Forelimb muscle (tissue), 1 donor: ENCODE measurements at places on chromosomes 11 and 22. TPM values are rescaled to one million over a fixed set of nuclear protein-coding genes. Genes with fewer than 3 reads are reported as not detected.

- DNase-seq = no peak
These were observed 91.4 kb upstream of the SYN3 start for GRCh38 chr22:33149611-33150010.

KRTAP5-10 gene
- not detected for polyA plus RNA-seq

DNA sequence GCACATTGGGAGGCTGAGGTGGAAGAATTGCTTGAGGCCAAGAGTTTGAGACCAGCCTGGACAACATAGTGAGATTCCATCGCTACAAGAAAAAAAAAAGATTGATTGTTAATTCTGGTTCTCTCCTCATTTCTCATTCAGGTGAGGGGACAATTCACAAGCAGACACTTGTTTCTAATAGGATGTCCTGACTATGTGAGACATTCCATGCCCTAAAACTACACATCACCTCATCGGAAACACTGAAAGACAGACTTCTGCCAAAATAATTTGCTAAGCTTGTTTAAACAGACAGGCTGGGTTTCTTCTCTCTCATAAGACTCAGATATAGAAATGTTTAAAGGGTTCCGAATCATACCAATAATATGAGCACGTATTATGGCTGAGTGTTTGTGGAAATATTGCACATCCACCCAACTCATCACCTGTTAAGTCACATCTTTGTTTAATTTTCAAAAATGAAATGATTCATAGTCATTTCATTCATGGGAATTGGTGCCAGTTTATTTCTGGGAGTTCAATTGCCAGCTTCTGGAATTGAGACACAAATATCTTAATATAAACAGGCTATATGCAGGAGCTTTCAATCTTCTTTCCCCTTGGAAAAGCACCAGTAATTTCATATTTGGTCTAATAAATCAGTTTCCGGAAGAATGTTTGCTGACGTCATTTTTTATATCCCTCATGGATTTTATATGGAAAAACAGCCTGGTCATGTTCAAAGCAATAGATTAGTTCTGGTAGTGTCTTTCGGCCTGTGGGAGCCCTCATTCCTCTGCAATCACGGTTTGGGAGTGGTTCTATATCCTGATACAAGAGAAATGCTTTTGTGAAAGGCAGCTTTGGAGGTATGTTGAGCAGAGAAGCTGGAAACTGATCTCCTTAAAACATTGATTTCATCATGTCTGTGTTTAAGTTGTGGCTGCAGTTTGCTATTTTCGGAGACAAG, 87.0 kb downstream of the BDNF start:
- DNase-seq = no peak

CAT gene
- 68.9 TPM for polyA plus RNA-seq

DNA sequence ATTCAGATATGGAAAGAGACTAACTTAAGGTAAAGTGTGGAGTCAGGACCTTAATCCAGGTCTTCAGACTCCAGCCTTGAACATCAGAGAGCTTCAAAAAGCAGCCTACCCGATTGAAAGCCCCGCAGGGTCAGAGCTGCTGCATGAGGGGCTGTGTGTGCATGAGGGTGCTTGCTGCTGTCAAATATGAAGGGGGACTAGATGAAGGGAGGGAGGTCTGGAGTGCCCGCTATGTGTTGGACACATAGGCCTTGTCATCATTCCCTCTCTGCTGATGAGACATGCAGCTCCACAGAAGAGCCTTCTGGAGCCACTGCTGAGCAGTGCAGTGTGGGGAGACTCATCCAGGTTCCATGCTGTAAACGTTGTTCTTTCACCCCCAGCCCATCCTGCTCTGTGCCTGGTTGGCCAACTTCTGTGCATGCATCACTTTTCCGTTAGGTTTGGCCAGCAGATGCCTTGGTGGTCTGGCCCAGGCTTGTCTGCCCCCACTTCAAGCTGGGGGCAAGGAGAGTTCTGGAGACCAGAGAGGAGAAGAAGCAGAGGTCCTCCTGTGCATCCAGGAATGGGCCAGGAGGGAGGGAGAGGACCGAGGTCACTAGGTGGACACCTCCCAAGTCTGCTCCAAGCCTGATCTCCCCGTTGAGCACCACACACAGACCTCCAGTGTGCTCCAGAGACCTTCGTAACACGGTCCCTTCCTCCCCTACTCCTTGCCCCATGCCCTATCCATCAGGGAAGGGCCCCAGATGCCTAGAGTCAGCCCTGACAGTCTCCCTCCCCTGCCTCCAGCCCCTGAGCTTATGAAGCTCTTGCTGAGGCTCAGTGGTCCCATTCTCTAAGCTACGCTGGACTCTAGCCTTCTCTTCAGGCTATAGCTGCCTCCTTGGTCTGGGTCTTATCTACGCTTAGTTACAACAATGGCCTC, 32.0 kb downstream of the LRRC32 start:
- DNase-seq = no peak

DNA sequence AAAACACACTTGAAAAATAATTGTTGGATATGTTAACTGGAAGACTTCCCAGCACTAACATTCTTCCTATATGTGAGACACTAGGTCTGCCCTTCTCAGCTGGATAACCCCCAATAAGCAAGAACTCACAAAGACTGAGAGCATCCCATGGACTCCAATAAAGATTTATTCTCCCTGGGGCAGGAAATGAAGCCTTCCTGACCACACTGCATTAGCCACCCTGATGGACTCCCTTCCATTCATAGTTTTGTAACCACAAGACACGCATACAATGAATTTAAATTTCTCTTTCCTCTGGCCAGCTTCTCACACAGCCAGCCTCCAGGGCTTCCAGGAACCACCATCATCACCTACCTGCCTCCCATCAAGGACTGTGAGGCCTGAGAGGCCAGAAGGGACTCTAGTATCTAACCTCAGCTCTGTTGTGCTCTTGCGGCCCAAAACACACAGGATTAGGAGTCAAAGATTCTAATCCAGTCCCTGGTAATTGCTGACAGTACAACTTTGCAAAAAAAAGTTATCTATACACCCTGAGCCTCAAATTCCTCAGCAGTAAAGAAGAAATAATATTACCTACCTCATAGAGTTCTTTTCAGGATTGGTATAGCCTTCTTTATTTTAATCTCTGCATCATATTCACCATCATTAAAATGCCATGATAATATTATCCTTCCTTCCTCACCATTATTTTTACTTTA, 45.6 kb upstream of the GDPD4 start:
- no peak for DNase-seq

GRCh38 chr11:93288767-93289166, 41.8 kb upstream of the DEUP1 start:
- no peak for DNase-seq

- DNase-seq = no peak
These were observed 71.5 kb downstream of the SIK3 start for GRCh38 chr11:117026593-117027330.

- no peak for DNase-seq
These were observed 1017.5 kb upstream of the TENM4 start for GRCh38 chr11:80458376-80458775.

GAL3ST1 gene
- 6.0 TPM for polyA plus RNA-seq

GRCh38 chr11:63767565-63768236, 874 bp downstream of the ZFTA start:
- no peak for DNase-seq

GRCh38 chr11:65698205-65698604, 13.8 kb upstream of the KAT5 start:
- no peak for DNase-seq

- no peak for DNase-seq
These were observed 99.5 kb downstream of the RDX start for GRCh38 chr11:110196884-110197420.

CPSF7 gene
- polyA plus RNA-seq = 72.1 TPM

TRIM77 gene
- polyA plus RNA-seq = not detected

KDM4E gene
- 0.06 TPM for polyA plus RNA-seq

DNA sequence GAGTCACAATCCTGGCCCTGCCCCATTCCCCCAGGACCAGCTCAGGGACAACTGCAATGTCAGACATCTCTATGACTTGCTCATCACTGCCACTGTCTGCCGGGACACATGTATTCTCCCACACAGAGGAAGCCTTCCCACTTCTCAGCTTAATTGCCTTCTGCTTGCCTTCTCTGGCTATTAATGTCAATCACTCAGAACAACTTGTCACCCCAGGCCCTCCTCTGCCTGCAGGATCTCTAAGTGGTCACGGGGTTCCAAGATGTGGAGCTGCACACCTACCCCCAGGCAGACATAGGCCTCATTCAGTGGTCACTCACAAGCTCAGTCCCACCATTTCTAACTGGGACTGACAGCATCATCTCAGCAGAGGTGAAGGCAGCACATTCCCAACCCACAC, 15.1 kb downstream of the PLEKHA7 start:
- no peak for DNase-seq

- DNase-seq = no peak
These were observed 328.5 kb upstream of the PLET1 start for GRCh38 chr11:112589155-112589554.

GRCh38 chr11:86499723-86500129, 125.0 kb downstream of the CCDC81 start:
- no peak for DNase-seq

- DNase-seq = no peak
These were observed 23.7 kb downstream of the INCENP start for GRCh38 chr11:62147545-62147944.

DNA sequence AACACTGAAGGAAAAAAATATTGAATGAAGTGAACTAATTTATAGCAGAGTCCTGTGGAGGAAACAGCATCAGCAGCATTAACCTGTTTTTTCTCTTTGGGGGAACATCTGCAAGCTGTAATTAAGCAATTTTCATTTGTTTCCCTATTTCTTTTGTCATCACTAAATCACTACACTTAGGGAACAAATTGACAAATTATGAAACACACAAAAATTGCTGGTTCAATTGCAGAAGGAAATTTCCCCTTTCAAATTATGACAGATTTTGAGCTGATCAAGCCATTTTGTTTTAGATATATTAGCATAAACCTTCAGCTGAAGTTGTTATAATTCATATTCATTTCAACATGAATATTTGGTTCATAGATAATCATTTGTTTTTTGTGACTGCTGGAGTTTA, 22.2 kb upstream of the RAG2 start:
- no peak for DNase-seq

GRCh38 chr11:76856106-76856505, 4.6 kb upstream of the ACER3 start:
- DNase-seq = no peak

DNA sequence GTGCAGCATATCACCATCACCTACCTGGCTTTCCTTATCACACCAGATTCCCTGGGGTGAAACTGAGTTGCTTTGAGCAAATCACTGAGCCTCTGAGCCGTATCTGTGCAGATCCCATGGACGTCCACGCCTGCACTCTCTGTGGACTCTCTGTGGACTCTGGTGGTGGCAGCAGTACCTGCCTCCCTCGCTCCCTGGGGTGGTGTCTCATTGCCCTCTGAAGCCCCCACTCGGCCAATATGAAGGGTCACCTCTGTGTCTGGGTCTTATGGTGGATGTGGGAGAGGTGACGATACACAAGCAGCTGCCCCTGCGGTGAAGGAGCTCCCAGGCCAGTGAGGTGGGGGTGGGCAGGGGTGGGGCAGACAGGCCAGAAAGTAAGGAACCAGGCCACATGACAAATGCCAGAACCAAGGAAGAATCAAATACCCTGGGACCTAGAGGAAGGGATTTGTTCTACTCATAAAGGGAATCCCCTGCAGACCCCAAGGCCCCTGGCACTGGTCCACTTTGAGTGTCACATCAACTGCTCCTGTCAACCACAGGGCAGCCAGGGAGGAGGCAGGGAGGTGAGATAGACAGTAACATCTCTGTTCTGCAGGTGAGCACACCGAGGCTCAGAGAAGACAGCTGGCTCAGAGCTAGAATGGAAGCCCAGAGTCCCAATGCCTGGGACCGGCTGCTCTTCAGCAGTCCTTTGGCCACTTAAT, 9.2 kb upstream of the CHST1 start:
- no peak for DNase-seq

DNA sequence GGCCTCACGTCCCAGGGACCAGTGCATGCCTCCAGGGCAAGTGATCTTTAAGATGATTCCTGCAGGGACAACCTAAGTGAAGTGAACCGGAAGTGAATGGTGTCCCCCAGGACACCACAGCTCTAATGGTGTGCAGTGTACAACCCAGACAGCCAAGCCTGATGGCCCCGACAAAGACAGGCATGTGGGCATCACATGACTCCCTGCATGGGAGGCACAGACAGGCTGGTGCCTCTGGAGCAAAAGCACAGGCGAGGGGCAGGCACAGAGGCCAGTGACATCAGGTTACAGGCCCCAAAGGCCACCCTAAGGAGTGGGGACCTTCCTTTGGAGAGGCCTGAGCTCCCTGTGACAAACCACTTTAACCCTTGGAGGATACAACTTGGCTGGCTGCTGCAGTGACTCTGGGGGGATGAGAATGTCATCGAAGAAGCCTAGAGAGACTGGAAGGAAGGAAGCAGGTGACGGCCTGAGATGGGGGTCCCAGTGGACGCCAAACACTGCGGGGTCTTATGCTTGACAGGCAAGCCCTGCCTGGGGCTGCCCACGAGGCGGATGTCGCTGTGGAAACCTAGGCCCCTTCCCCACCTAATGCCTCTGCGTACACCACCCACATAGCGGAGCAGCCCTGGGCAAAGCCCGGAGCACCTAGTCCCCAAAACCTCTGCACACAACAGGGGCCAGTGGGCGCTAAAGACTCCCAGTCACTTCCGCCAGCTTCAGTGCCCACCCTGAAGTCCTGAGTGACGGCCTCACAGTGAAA, 12.4 kb downstream of the POLR3H start:
- DNase-seq = no peak

DNA sequence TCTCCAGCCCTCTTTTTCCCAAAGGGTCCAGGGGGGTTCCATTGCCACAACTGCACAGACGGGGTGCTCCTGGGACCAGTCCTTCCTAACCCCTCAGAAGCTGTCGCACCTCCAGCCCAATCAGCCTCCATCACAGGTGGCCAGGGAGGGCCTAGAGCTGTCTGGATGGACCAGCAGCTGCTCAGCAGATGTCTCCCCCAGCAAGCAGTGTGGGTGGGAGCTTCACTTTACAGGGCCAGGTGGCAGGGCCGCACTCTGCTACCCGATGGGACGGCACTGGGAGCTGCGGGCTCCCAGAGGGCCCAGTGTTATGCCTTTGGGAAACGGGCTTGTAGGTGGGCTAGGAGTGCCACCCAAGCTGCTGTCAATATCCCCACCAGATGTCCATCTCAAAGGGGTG, 120.5 kb downstream of the DSCAML1 start:
- no peak for DNase-seq

DNA sequence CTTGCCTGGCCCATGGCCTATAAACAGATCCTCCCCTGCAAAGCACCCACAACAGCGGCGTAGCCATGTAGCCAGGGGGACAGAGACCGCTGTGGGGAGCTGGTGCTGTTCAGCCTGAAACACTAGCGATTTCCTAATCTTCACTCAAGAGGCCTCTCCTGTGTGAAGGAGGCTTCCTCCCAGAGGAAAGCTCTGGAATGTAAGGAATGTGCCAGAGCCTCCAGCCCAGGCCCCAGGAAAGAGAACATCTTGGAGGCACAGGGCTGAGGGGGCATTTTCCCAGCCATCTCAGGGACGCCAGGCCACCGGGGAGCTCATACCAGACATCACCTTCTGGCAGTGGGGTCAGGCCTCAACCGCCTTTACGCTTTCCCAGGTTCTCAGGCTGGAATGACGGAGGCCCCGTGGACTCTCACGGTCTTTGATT, 24.0 kb downstream of the MIAT start:
- DNase-seq = no peak

XBP1 gene
- 63.7 TPM for polyA plus RNA-seq

B3GAT3 gene
- 21.9 TPM for polyA plus RNA-seq

GRCh38 chr11:64935359-64936081, at the start of gene GPHA2:
GPHA2 (minus strand) TSS chr11:64935893; CDS start chr11:64935460, 433 bp downstream.
- DNase-seq = no peak
